ENCODE measurements at places on chromosomes 2 and 18.

- DNase-seq: no peak
Measured at GRCh38 chr2:101951296-101951695, 40.5 kb upstream of the IL1R2 start.

DNA sequence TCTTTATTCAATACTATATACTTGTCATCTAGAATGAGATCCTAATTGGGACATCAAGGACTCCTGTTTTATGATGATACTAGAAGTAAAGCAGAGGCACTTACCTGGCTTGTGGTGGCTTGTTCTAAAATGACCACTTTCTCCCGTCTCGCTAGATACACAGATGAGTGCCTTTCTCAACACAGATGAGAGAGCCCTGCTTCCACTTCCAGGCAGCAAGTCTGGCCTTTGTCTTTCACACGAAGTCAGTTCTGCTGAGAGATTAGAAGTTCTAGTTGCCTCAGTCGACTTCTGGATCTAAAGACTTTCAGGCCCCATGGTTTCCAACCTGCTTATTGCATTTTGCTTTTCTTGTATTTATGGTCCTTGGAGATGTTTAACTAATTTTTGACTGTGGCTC, 70.3 kb downstream of the PPP1R1C start:
- DNase-seq: no peak

DNA sequence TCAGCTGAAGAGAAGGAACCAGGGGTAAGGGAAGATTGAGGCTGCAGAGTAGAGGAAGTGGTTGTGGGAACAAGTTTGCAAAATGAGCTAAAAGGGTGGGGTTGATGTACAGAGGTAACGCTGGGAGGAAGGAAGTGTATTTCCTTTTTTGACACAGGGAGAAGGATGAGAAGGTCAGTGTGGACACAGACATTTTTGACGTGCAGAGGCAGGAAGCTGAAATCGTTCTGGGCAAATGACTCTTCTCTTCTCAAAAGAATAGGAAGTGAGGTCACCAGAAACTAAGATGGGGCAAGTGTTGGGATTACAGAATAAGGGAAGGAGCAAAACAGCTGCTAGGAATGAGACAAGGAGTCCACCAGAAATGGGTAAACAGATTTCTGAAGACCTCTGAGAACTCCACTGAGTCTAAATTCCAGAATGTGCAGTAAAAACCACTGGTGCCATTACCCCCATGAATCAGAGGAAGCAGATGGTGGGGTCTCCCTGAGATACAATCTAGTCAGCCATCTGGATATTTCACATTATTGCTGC, 20.0 kb upstream of the RNF149 start:
- DNase-seq: peak; percentile 73

DNA sequence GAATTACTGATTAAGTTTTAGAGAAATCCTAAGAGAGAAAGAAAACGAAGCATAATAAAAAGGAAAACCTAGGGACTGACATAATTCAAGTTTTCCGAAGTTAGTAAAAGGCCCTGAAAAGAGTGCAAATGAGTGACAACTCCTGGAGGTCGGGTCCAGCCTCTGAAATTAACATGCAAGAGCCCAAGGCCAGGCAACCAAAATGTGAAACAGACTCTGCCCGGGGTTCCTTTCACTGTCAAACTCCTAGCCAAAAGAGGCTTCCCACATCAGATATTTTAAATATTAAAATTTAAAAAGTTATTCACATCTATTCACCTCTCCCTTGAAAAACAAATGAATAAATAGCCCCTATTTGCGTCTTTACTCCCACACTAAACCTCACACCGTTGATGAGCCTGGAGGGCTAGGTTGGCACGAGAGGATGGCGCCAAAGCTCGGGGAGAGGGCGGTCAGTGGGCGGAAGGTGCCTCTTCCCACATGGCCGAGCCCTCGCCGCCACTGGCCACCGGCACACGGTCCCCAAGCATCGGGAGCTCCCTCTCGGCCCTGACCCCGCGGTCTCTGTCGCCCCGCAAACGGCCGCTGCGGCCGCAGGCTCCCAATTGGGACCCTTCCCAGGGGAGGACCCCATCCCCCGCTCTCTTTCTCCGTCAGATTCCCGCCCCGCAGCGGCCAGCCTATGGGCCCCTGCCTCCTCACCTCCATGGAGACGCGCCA, 630 bp downstream of the PPM1G start:
- DNase-seq: peak; percentile 55

DNA sequence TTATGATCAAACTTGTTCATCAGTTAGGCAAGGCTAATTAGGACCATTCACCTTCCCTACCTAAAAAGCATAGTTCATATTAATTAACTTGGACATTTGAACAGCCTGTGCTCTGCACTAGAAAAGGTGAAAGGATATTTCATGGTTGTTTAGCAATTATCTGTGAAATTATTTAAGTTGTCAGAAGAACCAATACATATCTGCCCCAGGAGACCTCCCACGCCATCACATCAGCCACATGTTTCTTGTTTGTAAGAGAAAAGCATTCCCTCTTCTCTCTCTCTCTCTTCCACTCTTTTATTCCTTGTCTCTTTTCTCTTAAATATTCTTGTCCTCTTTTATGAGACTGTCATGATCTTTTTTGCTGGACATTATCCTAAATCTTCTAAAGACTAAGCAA, 282.0 kb upstream of the RND3 start:
- no peak for DNase-seq

DNA sequence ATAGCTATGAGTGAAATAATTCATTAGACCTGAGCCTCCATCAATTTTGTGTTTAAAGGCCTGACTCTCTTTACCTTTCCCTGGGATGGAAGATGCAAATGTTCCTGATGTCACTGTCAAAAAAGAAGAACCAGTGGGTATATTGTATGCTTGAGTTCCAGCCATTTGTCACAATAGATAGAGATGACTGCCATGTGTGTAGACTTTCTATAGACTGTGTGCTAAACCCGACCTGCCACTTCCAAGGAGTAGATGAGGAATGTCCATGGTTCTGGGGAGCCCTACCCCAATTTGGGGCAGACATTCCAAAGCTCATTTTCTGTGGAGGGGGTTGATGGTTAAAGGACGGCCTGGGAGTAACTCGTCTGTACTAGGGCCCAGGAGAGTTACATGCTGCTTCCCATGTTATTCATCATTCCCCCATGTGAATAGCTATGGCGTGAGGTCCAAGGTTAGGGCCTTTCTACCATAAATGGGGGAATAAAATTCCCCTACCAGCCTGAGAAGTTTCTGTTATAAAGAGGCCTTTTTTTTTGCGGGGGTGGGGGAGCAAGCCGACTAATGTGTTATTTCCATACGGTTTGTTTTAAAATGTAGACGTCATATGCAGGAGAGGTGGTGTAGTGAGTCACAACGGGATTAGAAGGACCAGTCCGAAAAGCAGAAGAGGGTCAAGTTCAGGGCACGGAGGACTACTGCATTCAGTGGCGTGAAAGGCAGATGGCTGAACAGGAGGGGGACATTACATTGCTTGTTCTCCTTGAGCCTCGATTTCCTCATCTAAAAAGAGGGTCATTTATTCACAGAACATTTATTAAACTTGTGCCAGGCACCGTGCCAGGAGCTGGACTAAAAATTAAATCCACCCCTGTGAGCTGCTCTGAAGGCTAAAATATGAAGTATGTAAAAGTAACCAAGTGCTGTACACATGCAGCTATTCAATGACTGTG, 24.0 kb downstream of the IL1B start:
- no peak for DNase-seq

DNA sequence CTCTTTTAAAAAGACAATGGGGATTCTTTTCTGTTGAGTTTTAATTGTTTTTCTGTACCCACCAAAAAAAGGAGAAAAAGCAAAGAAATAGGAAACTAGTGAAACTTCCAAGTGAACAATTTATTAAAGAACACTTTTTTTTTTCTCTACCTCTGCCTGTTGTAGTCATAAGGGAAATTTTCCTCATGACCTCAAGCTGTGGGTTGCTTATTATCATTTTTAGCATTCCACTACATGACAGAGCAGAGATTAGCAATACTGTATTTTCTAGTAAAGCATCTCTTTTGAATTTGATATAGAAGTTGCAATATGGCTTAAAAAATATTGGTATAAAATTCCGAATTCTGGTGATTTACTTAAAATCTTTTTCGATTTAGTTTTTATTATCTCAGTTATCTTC, 87.9 kb upstream of the LRRTM1 start:
- no peak for DNase-seq

Data from NCI-H2171 treated with DMSO at 0.1 percent for 48 hours (cell line).